ENCODE measurements at places on chromosomes 12 and 14.

DNA sequence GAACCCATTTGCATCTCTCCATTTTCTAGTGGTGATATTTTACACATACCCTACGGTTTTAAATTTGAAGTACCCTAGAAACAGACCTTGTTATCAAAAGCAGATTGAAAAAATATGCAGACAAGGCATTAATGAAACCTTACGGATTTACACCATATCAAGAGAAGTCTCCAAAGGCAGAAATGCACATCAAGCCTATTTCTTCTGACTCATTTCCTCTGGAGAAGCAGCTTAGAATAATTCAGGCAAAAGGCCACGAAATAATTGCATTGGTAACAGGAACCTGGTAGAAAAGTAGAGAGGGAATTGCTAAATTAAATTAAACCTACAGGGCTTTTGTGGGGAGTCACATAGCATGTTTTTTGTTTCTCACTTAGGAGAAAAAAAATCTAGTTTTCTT, 34.7 kb downstream of the KICS2 start:
- DNase-seq, result no peak

- no peak for DNase-seq
Measured at GRCh38 chr12:42691991-42692557, 102.5 kb upstream of the PRICKLE1 start.

GRCh38 chr12:11696084-11696483, 46.6 kb downstream of the ETV6 start:
- DNase-seq, result no peak

DNA sequence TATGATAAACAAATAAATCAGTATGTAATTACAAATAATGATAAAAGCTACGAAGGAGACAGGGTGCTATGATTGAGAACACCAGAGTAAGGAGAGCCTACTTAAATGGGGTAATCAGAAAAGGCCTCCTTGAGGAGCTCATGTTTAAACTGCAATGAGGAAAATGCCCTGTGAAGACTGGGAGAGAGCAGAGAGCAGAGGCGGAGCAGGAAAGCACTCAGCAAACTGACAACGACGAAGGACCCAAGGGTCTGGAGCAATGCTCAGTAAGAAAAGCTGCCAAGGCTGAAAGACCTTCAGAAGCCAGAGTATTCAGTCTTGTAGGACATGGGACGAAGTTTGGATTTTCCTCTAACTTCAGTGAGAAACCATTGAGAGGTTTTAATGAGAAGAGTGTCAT, 114.2 kb upstream of the PLEKHA5 start:
- no peak for DNase-seq

- no peak for DNase-seq
Measured at GRCh38 chr12:29889737-29890136, 106.0 kb upstream of the TMTC1 start.

- DNase-seq, result peak; percentile 55
Measured at GRCh38 chr14:69574263-69574953, at the start of gene CCDC177. Gene CCDC177, minus strand, starts transcription at chr14:69574871. Its CDS starts 1,249 bp downstream, at chr14:69573622.

- DNase-seq, result peak; percentile 54
Measured at GRCh38 chr12:117875744-117876435, 92.9 kb downstream of the KSR2 start.

DNA sequence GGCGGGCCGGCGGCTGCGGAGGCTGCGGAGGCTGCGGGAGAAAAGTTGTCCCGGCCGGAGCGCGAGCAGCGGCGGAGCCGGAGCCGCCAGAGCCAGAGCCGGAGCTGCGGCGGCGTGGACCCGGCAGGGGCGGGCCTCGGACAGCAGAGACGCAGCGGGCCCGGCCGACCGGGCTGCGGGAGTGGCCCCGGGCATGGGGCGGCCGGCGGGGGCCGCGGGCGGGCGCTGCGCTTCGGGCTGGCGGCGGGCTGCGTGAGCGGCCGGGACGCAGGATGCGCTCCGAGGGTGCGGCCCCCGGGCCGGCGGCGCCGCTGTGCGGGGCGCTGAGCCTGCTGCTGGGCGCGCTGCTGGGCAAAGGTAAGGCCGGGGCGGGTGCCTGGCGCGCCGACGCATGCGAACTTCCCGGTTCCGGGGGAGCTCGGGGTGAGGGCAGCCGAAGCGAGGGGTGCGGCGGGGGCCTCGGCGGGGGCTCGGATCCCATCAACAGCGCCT, at the start of gene TMEM132C:
Gene TMEM132C, plus strand, starts transcription at position 40 of the 492 bp plus-strand sequence. Its CDS starts 233 bp downstream, at position 273.
- DNase-seq, result no peak

- no peak for DNase-seq
Measured at GRCh38 chr14:45867046-45867894, 614.3 kb upstream of the MIS18BP1 start.

DNA sequence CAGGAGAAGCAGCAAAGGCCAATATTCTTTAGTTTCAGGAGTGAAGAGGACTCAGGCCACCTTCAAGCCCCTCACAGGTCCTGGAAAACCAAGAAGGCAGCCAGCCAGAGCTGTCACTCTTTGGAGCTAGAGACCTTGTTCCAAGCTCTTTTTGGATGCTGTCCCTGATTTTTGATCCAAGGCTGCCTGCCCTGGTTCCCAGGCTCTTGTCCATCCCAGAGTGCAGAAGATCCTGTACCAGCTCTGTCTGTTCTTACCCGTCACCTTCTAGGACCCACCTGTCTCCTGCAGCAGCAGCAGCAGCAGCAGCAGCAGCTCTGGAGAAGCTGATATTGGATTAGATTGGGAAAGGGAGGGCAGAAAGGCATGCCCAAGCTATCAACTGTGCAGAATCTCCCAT, 157.1 kb upstream of the NEDD1 start:
- DNase-seq, result no peak

DNA sequence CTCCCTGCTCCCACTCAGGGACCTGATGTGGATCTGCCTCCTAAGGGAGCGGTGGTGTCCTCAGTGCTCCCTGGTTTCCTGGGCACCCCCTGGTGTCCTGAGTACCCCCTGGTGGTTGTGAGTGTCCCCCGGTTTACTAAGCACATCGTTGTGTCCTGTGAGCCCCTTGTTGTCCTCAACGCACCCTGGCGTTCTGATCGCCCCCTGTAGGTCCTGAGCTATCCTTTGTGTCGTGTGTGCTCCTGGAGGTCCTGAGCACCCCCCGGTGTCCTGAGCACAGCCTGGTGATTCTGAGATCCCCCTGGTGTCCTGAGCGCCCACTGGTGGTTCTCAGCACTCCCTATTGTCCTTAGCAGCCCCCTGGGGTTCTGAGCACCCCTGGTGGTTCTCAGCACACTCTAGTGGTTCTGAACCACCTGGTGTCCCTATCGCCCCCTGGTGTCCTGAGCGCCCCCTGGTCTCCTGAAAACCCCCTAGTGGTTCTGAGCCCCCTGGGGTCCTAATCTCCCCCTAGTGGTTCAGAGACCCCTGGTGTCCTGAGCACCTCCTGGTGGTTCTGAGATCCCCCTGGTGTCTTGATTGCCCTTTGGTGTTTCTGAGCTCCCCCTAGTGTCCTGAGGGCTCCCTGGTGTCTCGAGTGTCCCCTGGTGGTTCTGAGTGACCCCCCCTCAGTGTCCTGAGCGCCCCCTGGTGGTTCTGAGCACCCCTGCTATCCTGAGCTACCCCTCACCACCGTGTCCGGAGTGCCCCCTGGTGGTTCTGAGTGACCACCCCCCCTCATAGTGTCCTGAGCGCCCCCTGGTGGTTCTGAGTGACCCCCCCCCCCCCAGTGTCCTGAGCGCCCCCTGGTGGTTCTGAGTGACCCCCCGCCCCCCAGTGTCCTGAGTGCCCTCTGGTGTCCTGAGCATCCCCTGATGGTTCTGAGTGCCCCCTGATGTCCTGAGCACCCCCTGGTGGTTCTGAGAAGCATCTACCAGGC, 615.1 kb downstream of the TMEM121 start:
- DNase-seq, result no peak

GRCh38 chr14:63276492-63277342, 42.0 kb downstream of the GPHB5 start:
- DNase-seq, result no peak

GRCh38 chr12:18897823-18898222, 159.9 kb downstream of the CAPZA3 start:
- no peak for DNase-seq

GRCh38 chr12:47797441-47797840, 22.3 kb downstream of the HDAC7 start:
- no peak for DNase-seq

DNA sequence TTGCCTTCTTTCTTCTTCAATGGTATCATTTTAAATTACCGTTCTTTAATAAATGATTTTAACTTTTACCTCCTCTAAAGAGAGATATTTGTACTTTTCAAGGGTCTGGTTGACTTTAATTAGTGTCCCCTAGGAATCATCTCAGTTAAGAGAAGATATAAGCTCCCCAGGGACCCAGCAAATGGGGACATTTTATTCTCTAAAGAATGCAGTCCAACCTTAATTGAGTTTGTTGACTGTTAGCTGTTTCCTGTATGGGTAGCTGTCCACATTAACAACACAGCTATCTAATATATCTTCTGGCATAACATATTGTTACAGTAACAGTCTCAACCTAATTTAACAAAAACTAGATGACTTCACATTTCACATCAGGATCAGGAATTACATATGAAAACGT, 241.6 kb upstream of the NPAS3 start:
- no peak for DNase-seq

DNA sequence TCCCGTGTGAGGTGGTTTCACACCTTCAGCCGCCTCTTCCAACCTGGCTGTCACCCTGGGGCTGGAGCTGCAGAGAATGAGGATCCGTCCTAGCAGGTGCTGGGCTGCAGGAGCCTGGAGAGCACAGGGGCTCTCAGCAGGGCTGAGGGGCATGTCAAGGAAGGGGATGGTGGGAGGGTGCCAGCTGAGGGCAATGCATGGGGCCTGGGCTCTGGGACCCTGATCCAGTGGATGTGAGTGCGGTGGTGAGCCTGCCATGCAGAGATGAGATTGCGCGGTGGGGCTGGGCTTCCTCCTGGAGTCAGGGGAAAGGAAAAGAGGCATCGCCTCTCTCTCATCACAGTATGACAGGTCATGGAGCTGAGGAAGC, 31.5 kb downstream of the ANAPC7 start:
- no peak for DNase-seq

- DNase-seq, result no peak
Measured at GRCh38 chr12:112458751-112459150, 40.0 kb downstream of the PTPN11 start.

GRCh38 chr12:80701388-80701787, 6.0 kb upstream of the MYF6 start:
- no peak for DNase-seq

GRCh38 chr12:13023811-13024530, 20.2 kb upstream of the FAM234B start:
- DNase-seq, result no peak

DNA sequence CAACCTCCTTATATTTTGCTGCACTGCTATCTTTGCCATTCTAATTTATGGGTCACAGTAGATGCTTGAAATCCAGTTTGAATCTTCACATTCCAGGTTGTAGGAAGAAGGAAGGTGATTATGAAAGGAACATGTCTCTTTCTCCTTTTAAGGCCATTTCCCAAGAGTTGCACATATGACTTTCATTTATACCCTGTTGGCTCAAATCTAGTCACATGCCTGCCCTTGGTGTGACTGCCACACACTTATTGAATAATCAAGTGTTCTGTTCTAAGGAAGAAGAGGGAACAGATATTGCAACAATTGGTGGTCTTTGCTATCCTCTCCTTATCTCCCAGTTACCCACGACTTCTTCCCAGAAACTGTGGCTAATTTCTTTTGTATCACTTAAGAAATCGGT, 404.3 kb downstream of the TMEM117 start:
- DNase-seq, result no peak

GRCh38 chr14:48665077-48665784, 920.9 kb downstream of the RPS29 start:
- DNase-seq, result no peak

GRCh38 chr14:35420036-35420811, 15.7 kb upstream of the NFKBIA start:
- no peak for DNase-seq

GRCh38 chr12:19120795-19121194, 8.7 kb upstream of the PLEKHA5 start:
- DNase-seq, result no peak

GRCh38 chr12:117111386-117111785, 12.2 kb upstream of the TESC start:
- DNase-seq, result no peak

DNA sequence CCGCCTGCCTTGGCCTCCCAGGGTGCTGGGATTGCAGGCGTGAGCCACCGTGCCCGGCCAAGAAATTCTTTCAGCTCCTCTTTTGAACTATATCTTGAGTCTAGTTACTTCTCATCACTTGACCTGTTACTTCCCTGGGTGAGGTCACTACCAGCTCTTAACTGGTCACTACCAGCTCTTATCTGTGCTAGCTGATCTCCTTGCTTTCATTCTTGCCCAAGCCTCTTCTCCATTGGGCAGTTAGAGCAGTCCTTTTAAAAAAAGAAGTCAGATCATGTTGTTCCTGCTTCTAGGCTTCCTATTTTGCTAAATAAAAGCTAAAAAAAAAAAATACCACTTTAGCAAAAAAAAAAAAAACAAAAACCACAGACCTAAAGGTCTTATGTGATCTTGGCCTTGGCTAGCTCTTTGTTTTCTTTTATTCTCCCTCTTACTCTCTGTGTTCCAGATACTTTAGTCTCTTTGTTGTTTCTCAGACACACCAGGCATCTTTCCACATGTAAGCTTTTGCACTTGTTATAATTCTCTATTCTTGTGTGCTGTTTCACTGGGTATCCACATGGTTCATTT, 63.5 kb downstream of the RAD51B start:
- DNase-seq, result no peak

- DNase-seq, result no peak
Measured at GRCh38 chr12:75838309-75838708, 193.3 kb downstream of the PHLDA1 start.

DNA sequence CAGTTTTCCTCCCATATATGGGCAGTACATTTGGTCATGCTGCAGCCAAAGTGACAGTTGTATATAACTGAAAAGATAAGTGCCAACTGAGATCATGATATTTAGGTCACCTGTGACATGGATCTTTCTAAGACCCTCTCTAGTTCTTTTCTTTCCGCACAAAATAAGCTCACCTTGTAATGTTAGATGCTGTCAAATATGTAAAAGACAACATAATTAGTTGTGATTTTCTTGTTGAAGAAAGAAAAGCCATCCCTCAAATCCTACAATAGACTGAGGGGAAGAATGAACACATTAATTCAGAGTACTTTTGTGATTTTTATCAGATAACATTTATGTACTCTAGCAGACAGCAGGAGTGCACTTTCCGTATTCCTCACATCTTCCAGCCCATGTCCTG, 37.4 kb downstream of the OVCH1 start:
- DNase-seq, result no peak

DNA sequence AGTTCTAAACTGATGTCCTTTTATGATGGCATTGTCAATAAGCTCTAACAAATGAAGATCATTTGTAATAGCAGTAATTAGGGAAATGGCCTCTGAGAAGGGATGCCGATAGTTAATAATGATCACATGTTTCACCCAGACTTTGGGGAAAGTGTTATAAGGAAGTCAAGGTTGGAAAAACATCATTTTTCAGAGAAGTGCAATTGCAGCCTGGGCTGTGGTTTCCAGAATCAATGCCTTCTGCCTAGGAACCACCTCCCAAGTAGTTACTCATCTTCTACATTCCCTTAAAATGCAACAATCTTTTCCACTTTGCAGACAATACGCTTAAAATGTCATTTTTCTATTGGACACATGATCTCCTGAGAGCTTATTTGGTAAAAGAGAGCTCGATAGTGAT, 879 bp downstream of the EDDM3A start:
- no peak for DNase-seq

- no peak for DNase-seq
Measured at GRCh38 chr14:93957333-93957710, 19.0 kb downstream of the ASB2 start.

GRCh38 chr12:51621156-51621922, 30.3 kb downstream of the SCN8A start:
- DNase-seq, result no peak
